ENCODE measurements at places on chromosomes 5 and 9.

DNA sequence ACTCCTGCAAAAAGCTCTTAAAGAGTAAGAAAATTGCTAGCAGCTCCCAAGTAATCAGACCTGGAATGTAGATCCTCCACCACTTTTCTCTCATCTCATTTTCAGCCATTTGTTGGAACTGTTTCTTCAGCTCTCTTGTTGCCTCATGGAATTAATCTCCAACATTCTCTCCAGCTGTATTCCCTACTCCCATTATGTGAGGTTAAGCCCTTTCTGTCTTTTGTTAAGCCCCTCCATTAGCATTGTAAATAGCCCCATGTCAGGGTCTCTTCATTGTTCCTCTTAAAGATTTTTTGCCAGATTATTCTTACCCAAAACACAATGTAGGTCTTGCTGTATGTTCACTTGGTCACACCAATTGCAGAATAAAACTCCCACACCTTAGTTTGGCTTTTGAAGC, 119.8 kb downstream of the PLPPR1 start:
- no peak for DNase-seq

- no peak for DNase-seq
These were observed 87.2 kb upstream of the SGCD start for GRCh38 chr5:156239800-156240199.

DNA sequence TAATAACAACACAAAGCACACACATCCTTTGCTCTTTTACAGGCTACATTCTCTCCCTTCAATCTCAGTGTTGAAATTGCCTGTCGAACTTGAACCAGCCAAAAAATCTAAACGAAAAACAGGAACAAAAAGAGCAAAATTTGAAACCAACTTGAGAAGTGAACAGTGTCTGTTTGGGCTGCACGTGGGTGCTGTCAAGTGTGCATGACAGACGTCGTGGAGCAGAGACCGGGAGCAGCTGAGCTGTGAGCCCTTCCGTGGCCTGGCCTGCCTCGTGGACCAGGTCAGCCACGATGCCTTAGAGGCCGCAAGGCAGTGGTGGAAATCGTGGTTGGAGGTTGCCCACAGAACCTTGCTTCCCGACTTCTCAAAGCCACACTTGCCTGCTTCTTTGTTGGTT, 34.8 kb upstream of the DENND1A start:
- no peak for DNase-seq

- no peak for DNase-seq
These were observed 28.7 kb downstream of the ANKRD33B start for GRCh38 chr5:10592601-10593000.

- DNase-seq = no peak
These were observed 10.1 kb downstream of the EEIG1 start for GRCh38 chr9:127970401-127971313.

GRCh38 chr5:112594095-112594850, 143.4 kb upstream of the APC start:
- DNase-seq = no peak

DNA sequence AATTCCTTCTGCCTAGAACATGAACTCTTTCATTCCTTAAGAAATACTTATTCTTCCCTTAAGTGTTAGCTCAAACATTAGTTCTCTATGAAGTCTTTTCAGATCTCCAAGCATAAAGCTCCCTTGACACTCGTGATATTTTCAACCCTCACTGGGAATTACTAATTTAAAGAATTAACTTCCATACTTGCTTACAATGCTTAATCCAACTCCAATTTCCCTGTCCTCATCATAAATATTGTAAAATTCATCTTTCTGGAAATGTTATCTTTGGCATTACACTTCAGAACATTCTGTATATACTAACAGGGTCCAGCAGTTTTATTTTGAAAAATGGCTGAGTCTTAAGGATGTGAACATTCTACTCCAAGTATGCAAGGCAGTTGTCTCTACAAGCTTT, 7.2 kb downstream of the STARD4 start:
- DNase-seq = peak; percentile 28

DNA sequence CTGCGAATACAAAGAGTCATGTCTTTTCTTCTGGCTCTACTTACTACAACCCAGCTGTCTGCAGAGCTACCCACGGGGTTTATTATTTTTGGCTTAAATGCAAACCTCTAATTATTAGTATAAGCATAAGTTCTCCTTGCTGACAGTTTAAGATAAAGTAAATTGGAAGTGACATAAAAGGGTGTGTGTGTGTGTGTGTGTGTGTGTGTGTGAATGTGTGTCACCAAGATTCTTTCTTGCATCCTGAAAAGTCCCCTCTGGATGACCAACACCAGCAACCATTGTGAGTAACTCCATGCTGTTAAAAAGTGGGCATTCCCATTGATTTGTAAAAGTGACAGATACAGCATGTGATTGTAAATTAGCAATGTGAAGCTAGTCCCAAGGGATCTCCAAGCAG, 803.8 kb upstream of the ZNF608 start:
- peak; percentile 92 for DNase-seq

GRCh38 chr5:145776886-145777285, 58.3 kb downstream of the PRELID2 start:
- DNase-seq = peak; percentile 78

DNA sequence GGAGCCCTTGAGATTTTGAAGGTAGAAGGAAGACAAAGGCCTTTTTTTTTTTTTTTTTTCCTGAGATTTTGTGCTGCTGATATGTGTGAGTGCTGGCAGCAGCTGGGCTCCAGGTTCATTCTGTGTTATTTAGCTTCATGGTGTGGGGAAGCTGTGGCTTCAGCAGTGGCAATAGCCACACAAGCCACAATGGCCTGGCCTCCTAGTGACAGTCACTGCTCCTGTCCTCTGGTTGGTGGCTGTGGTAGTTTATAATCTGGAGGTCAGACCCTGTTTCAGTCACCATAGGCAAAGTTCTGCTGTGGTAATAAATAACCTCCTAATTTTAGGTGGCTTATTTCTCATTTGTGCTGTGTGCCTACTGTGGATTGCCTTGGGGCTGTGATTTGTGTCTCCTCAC, 28.2 kb upstream of the GPR151 start:
- DNase-seq = no peak

GRCh38 chr9:114369216-114370130, 18.3 kb downstream of the AKNA start:
- DNase-seq = no peak

DNA sequence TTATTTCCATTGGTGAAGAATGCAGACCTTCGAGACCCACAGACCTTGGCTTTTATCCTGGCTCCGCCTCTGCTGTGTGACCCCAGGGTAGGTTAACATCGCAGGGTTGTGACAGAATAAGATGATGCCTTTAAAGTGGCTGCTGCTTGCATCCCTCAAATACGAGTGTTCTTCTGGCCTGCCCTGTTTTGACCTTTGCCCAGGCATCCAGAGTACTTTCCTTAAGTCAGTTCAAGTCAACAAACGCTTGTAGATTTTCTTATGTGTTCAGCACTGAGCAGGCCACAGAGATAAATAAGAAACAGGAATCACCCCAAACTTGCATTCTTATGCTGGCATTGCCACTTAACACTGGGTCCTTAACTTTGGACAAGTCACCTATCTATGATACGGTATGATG, 50.2 kb downstream of the GPR21 start:
- no peak for DNase-seq

GRCh38 chr5:39114155-39114554, 40.0 kb upstream of the RICTOR start:
- DNase-seq = no peak

DNA sequence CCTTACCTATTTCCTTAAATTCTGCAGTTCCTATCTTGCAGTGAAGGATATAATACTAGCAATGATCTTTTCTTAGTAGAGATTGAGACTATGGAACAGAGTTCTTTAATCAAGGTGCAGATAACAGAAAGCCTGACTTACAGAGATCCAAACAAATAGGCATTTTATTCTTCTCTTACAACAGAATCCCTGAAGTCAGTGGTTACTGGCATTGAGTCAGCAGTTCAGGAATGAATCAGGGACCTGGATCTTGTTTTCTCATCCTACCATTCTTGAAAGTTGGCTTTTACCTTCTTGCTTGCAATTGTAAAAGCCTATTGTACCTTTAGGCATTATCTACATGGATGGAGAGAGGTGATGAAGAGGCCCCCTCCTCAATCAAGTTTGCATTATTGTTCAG, 47.5 kb upstream of the TLE4 start:
- DNase-seq = no peak

- no peak for DNase-seq
These were observed 5.6 kb downstream of the GBA2 start for GRCh38 chr9:35743452-35743851.

GRCh38 chr5:20032896-20033295, 44.9 kb upstream of the CDH18 start:
- peak; percentile 2 for DNase-seq

- DNase-seq = no peak
These were observed 15.1 kb downstream of the RHOBTB3 start for GRCh38 chr5:95746194-95746593.

DNA sequence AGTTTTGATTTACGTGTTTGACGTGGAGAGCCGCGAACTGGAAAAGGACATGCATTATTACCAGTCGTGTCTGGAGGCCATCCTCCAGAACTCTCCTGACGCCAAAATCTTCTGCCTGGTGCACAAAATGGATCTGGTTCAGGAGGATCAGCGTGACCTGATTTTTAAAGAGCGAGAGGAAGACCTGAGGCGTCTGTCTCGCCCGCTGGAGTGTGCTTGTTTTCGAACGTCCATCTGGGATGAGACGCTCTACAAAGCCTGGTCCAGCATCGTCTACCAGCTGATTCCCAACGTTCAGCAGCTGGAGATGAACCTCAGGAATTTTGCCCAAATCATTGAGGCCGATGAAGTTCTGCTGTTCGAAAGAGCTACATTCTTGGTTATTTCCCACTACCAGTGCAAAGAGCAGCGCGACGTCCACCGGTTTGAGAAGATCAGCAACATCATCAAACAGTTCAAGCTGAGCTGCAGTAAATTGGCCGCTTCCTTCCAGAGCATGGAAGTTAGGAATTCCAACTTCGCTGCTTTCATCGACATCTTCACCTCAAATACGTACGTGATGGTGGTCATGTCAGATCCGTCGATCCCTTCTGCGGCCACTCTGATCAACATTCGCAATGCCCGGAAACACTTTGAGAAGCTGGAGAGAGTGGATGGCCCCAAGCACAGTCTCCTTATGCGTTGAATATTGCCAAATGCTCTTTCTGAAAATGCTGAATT, 850 bp downstream of the RRAGA start:
- DNase-seq = peak; percentile 48

DNA sequence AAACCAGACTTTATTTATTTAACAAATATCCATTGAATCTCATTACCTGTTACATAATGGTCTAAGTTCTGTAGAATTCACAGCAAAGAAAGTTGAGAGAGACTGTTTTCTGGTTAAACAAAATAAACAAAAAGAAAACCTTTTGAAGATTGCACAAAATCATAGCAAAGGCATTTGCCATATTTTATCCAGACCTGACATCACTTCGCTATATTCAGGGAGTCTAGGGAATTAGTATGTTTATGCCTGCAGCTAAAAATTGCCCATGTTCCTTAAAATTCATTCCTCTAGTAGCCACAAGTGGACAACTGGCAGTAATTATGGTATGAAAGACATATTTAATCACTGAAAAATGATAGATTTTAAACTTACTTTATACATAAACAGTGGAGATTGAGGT, 577.0 kb upstream of the DAB2 start:
- DNase-seq = no peak

- peak; percentile 32 for DNase-seq
These were observed 66.3 kb downstream of the RGMB start for GRCh38 chr5:98839469-98840383.

- DNase-seq = no peak
These were observed 336.9 kb downstream of the DRD1 start for GRCh38 chr5:175107028-175107588.

DNA sequence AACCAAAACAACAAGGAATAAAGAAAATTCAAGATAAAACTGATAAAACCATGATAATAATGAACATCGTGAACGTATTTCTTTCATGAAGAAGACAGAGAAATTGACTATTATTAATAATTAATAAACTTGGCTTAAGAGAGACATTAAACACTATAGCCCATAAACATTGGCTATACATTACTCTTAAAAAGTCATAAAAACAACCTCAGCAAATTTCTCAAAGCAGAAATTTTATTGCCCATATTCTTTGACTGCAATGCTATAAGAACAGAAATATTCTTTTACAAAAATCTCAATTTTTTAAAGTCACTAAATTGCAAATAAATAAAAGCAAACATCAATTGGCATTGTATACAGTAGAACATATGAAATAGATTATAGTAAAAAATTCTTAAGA, 42.5 kb downstream of the CSF2 start:
- DNase-seq = no peak
